ENCODE measurements at places on chromosomes 12 and 14.
A peak's percentile ranks its signal among the peaks of the same experiment; 100 is the strongest.

DNA sequence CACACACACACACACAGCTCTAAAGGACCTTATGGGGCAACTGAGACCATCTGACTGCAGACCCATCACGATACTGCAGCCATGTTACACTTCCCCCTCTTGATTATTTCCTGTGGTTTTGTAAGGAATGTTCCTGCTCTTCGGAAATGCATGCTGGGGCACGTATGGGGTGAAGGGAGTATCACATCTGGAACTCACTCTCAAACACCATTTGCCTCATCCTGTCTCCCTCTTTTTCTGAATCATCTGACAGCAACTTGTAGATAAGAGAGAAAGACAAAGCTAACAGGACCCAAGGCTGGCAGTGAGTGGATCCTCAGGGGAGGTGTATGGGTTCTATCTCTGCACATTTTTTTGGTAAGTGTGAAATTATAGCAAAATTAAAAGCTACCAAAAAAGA is 50.3 kb downstream of the RIMBP2 start:
- DNase-seq: no peak

DNA sequence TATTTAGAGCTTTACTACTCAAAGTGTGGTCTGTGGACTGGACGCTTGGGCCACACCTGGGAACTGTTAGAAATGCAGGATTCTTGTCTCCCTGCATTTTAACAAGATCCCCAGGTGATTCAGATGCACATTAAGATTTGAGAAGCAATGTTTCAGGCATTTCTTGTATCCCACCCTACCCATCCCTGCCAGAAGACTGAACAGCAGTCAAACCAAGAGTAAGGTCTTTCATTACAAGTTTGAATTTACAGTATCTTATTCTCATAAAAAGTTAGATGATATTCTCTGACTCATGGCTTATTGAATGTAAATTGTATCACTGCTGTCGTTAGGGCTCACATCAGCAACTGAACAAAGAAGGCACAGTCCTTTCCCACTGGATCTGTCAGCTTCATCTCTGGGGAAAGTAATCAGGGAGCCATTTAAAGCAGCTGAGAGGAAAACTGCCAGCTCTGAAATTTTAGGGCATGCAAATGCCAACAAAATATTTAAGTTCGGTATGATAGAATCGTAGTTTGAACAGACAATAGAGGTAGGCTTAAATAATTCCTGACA is 141.1 kb downstream of the AKAP6 start:
- no peak for DNase-seq

DNA sequence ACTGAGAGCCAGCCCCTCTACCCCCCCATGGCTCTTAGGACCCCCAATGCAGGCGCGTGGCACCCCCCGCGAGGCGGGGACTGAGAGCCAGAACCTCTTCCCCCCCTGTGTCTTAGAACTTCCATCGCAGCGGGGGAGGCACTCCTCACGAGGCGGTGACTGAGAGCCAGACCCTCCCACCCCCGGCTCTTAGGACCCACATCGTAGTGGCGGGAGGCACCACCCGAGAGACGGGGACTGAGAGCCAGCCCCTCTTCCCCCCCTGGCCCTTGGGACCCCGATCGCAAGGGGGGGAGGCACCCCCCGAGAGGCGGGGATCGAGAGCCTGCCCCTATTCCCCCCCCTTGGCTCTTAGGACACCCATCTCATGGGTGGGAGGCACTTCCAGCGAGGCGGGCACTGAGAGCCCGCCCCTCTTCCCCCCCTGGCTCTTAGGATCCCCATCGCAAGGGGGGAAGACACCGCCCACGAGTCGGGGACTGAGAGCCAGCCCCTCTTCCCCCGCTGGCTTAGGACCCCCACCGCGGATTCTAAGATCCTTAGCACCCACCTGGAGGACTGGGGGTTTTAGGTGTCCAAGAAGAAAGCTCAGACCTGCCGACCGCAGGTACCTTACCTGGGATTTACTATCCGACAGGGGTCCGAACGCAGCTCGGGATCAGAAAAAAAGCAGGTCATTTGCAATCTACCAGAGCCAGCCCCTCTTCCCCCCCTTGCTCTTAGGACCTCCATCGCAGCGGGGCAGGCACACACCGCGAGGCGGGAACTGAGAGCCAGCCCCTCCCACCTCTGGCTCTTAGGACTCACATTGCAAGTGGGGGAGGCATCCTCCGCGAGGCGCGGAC is 44.9 kb downstream of the DDX11 start:
- DNase-seq: peak; percentile 73

GRCh38 chr12:94930216-94930654 is 73.3 kb downstream of the NDUFA12 start:
- no peak for DNase-seq

DNA sequence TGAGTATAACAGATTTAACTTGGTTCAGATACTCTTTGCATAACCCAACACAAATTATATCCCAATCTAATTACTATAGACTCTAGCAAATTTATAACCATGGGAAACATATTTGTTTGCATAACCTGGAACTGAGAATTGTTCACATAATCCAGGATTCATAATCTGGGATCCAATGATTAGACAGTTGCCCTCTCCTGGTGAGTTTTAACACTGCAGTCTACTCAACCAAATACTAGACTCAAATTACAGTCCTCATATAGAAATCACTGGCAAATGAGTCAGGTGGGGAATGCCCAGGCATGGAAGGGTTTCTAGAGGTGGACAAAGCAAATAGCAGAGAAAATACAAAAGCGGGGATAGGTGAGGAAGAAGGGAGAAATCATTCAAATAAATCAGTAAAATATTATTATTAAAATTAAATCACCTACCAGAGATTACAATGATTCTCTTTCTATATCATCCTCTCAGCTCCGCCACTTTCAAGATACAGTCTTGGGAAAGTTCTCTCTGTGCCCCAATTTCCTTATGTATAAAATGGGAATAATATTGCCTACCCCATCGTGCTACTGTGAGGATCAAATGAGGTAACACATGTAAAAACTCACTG is 9.4 kb downstream of the GCH1 start:
- peak; percentile 49 for DNase-seq

DNA sequence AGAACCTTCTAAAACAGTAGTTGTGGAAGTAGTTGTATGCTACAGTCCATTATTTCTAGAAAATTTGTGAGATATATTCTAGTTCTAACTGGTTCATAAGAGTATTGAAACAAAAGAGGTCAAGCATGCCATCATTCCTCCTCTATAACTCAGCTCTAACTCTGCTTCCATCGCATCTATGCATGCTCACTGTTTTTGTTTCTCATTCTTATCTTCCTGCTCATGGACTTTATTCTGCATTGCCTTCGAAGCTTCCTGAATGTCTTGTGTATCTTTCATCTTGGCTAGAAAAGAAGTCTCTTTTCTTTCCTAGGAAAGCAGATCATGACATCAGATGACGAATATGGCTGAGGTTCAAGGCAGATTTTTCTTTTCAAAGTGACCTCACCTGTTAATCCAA is 402 bp downstream of the LMNTD1 start:
- no peak for DNase-seq

- no peak for DNase-seq
These were observed 5.6 kb upstream of the RPAP3 start for GRCh38 chr12:47711448-47711847.

DNA sequence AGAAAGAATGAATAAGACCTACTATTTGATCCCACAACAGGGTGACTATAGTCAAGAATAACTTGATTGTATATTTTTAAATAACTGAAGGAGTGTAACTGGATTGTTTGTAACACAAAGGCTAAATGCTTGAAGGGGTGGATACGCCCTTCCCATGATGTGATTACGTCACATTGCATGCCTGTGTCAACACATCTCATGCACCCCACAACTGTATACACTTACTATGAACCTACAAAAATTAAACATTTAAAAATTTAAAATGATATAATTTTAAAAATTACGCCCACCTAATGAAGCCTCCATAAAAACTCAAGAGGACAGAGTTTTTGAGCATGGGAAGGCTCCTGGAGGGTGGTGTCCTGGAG is 94.5 kb downstream of the SCARB1 start:
- no peak for DNase-seq

GRCh38 chr14:87756661-87757060 is 236.3 kb downstream of the GALC start:
- no peak for DNase-seq

- no peak for DNase-seq
These were observed 24.1 kb downstream of the ITPR2 start for GRCh38 chr12:26808766-26809476.

DNA sequence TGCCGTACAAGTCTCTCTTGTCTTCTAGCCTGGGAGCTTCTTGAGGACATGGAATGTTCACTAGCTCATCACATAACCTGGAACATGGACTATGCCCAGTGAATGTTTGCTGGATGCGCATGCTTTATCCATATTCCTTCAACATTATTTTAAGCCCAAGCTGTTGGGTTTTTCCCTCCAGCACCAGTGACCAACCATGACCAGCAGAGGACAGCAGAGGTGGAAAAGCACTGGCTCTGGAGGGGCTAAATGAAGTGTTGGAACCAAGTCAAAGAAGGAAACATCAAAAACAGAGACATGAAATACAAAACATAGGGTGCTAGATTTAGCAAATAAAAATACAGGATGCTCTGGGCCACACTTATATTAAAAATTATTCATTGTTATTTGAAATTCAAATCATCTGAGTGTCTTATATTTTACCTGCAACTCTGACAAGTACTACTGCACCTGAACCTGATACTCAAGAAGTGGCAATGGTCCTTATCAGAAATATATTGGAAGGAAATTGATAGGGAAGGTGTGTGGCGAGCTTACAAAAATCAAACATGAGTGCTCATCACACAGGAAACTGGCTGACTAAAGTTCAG is 23.1 kb upstream of the HELB start:
- no peak for DNase-seq

- DNase-seq: no peak
These were observed 7.7 kb upstream of the AMN1 start for GRCh38 chr12:31736472-31736871.

GRCh38 chr14:75609606-75610475 is 31.4 kb downstream of the FLVCR2 start:
- DNase-seq: no peak

- no peak for DNase-seq
These were observed 90.1 kb downstream of the ADCK1 start for GRCh38 chr14:77889971-77890442.

- no peak for DNase-seq
These were observed 332.6 kb downstream of the SLC16A7 start for GRCh38 chr12:59928416-59928815.

- DNase-seq: no peak
These were observed 168.1 kb upstream of the PELI2 start for GRCh38 chr14:55950135-55950534.

DNA sequence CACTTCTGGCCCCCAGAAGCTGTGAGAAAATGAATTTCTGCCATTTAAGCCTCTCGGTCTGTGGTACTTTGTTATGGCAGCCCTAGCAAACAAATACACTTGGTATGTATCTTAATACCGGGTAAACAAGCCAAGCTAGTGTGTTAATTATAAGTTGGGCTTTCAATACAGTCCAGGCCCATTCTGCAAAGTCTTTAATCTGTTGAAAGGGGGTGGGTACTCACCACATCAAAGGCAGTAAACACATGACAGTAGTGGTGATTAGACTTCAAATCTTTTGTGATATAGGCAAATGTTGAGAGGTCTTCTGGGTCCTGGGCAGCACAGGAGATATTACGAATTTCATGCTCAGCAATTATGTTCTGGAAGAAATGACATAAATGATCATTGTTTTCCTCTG is 127.7 kb downstream of the APAF1 start:
- no peak for DNase-seq

- DNase-seq: no peak
These were observed 1209.5 kb downstream of the SLC16A7 start for GRCh38 chr12:60805364-60805763.

GRCh38 chr12:42936260-42936659 is 346.7 kb upstream of the PRICKLE1 start:
- no peak for DNase-seq

- DNase-seq: no peak
These were observed 50.9 kb downstream of the CLIP1 start for GRCh38 chr12:122371475-122372045.

GRCh38 chr12:116465856-116466255 is 93.3 kb upstream of the MAP1LC3B2 start:
- DNase-seq: no peak

- DNase-seq: no peak
These were observed 13.7 kb upstream of the ITGA5 start for GRCh38 chr12:54432815-54433164.

DNA sequence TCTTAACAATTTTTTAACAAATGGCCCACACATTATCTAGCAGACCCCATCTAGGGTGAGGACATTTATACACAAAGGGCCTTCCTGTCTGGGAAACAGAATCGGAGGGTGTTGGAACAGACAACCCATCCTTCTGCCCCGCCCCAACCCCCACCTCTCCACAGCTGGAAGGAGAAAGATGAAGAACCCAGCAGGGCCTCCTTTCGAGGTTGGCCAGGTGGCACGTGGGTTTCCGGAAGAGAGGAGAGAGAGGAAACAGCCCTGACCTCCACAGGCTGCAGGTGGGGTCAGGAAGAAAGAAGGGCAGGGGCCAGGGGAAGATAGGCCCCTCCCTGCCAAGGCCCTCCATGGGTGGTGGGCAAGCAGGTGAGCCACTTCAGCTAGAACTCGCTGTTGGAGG is 57.2 kb downstream of the LRRC74A start:
- peak; percentile 20 for DNase-seq

DNA sequence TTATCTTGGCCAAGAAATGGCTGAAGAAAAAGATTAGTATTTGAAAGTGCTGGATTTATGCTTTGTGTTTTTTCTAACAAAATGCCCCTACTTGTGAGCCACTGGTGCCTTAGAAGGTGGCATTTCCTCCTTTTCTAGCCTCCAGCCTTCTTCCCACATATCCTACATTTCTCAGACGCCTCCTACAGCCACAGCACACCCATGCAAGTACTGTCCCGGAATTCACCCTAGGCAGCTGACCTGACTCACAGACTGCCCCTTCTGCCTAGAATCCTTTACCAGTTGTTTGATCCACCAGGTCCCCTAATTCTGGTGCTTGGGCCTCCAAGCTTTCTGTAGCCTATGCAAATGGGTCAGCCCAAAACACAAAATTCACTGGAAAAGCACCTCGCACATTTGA is 166.0 kb downstream of the FOXN3 start:
- DNase-seq: no peak

DNA sequence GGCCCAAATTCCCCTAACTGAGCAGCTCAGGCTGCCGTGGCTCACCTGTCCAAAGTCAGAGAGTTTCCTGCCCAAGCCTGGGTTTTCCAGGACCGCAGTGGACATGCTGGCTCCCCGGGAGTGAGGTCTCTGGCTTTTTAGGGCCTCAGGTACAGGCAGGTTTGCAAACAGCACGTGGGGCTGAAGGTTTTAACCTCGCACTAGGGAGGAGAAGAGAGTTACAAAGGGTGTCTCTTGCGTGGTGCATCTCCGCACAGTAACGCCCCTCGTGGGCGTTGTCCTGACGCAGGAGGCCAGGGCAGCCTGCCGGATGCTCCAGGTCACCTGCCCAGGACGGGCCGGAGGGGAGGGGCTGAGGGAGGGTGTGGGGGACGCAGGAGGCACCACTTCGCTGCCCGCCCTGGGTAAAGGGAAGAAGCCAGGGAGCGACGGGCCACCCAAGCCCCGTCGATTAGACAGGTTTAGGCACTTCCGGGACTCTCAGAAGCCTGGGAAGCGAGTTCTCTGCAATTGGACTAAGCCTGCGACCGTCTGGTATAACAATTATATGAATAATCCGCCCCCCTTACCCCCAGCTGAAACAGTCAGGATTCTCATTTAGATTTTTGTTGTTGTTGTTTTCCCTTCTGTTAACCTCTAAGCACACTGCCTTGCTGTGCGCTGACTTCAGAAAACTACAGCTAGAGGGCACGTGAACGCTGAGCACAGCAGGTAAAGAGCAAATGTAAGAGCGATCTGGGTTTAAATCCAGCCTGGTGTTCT is at the start of gene PAH:
Gene PAH, minus strand, starts transcription at position 219 of the 762 bp plus-strand sequence. Its CDS starts 114 bp downstream, at position 105.
- DNase-seq: peak; percentile 4

- DNase-seq: peak; percentile 11
These were observed 17.7 kb upstream of the ANP32D start for GRCh38 chr12:48454667-48455066.

- DNase-seq: no peak
These were observed 393 bp downstream of the ORMDL2 start for GRCh38 chr12:55818140-55818728.
